T-helper 2 cell treated with Interferon-gamma antibody and Interleukin-4, amounts not matched to agents 5 μg/mL and 100 μg/mL, for 36 hours (primary cell): ENCODE measurements at places on chromosomes 7 and 10.
A peak's percentile ranks its signal among the peaks of the same experiment; 100 is the strongest.

- DNase-seq: peak; percentile 99
These were observed at the start of gene SHOC2 for GRCh38 chr10:110919349-110919931. TSS of gene SHOC2 (plus strand) at chr10:110919604. CDS start at chr10:110964359, 44,755 bp downstream.

GRCh38 chr7:2660359-2661095, 27.5 kb upstream of the AMZ1 start:
- DNase-seq: no peak

- no peak for DNase-seq
These were observed 252.8 kb downstream of the DPP6 start for GRCh38 chr7:154304740-154305700.

DNA sequence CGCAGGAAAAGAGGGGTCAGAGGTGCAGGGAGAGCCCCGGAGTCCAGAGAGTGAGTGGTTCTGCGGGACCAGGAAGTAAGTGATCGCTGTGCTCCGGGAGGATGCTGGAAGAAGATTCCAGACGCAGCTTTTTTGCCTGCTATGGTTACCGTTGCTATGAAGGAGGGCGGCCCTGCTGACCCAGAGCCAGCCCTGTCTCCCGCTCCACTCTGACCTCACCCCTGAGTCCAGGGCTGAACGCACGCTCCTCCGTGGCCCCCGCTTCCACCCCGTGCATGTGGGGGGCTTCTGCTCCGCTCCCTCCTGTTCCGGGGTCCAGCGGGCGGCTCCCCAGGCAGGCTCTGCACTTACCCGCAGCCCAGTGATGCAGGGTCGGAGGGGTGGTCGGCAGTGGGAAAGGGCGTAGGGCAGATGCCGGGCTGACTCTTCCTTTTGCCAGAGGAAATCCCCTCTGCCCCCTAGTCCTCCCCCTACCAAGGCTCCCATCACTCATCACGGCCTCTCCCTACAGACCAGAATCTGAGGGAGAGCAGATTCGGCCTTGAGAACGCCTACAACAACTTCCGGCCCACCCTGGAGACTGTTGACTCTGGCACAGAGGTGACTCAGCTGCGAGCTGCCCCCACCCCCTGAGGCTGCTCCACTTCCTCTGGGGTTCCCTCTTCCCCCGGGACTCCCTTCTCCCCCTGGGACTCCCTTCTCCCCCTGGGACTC, 2.7 kb upstream of the MUC17 start:
- DNase-seq: peak; percentile 81

DNA sequence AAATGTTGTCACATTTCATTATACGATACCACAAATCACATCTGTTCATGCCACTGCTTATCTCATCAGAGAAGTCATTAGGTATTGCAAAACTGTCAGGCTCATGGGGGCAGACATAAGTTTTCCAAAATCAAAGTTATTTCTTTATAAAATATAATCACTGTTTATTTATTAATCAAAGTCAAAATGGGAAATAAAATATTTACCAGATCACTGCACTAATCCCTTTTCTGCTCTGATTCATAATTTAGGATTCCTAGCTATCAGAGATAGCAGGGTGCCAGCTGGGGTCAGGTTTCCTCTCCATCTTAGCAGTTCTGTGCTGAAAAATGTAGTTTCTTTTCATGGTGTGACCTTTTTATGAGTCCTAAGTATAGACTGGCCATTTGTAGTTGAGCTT, 117.7 kb upstream of the LANCL2 start:
- DNase-seq: no peak

DNA sequence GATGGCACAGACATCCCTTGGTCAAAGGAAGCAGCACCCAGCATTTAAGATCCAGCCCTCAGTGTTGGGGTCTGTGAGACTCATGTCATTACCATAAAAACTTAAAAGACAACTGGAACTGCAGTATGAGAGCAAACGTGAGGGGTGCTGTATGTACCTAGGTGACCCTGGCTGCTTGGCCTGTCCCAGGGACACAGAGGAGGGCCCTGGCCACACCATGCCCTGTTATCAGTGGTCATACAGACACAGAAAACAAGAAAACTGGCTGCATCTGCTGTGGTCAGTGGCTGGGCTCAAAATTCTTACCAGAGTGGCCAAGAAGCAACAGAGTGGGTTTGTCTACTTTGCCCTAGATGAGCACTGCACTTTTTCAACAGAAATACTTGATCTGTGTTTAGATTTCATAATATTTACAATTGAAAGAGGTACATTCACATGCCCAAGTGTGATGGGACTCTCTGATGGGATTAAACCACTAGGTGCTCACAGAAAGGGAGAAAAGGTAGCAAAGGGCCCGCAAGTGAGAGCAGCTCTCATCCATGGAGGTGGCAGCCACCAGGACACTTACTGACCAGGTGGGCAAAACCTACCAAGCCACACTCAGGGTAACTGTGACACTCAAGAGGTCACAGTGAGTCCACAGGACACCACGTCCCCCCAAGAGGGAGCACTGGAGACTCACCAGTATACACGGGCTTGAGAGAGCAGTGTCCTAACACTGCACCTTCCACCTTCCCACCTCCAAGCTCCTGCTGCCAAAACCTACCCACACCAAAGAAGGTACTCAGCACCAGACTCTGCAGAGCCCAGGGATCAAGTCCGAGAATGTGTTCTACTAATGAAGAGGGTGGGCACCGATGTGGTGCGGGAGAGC, 68.1 kb upstream of the CAMK2B start:
- DNase-seq: no peak

GRCh38 chr10:76136961-76137360, 705.5 kb downstream of the LRMDA start:
- DNase-seq: no peak

GRCh38 chr7:2209961-2210323, 22.8 kb downstream of the MAD1L1 start:
- DNase-seq: no peak

GRCh38 chr7:157685430-157686284, 348.9 kb downstream of the DNAJB6 start:
- no peak for DNase-seq

DNA sequence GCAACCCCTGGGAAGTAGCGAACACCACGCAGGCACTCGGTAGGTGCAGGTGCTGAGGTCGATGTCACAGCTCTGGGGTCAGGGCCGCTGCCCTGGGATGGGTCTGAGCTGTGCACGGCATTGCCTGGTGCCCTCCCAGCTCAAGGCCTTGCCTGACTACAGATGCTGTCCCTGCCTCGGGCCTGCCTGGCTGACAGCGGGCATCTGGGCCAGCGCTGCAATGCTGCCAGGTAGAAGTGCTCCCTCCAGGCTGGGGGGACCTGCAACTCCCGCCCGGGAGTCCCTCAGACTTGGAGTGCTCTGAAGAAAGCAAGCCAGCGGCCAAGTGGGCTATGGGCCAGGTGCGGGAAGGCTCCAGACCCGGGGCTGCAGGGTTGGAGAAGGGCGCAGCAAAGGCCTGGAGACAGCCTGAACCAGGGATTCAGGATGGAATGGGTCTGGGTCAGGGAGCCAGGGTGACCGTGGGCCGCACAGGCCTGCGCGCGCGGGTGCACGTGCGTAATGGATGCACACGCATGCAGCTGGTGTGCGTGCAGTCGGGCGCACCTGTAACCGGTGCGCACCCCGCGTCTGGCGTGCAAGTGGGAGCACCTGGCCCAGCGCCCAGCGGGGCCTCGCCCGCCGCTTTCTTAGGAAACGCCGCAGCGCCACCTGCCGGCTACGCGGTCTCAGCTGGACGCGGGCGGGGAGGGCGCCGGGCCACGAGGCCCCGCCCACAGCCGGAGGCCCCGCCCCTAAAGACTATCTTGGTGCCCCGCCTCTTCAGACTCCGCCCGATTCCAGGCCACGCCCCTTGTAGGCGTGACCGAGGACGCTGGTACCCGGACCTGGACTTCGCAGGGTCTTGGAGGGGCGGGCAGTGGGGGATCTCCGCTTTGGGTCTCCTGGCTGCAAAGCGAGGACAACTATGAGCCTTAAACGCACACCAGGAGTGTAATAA, 46.7 kb downstream of the MICALL2 start:
- DNase-seq: peak; percentile 79

GRCh38 chr7:116227678-116228239, 17.4 kb downstream of the TES start:
- no peak for DNase-seq

GRCh38 chr10:86782701-86783418, 26.4 kb downstream of the BMPR1A start:
- DNase-seq: no peak

- no peak for DNase-seq
These were observed 131.5 kb upstream of the PFKP start for GRCh38 chr10:2935647-2936386.

DNA sequence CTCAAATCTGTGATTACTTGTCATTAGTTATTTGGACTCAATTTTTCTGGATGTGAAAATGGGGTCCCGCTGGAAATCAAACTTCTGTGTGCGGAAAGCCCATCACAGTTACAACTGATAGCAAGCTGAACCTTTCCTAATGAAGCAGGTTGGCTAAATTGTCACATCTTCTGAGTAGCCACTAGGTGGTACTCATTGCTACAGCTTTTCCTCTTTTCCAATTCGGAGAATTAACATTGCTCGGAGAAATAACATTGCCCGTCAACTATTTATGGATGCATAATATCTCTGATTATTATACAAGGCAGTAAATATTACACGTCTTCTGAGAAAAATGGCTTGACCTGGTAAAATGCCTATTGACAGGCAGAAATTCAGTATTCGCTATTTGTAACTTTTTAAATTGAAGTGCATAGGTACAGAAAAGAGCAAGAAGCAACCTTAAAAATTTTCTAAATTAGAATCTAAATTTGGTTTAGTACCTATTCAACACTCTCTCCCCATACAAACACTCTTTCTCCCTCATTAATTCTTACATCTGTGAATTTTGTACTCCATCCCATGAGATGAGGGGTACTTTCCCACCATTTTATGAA, 17.3 kb upstream of the BLOC1S2 start:
- no peak for DNase-seq

- DNase-seq: no peak
These were observed 65.0 kb upstream of the CCNY start for GRCh38 chr10:35271086-35271858.
